ENCODE measurements at places on chromosomes 2 and 18.

GRCh38 chr2:74418312-74418711 lies 3.1 kb downstream of the C2orf81 start:
- DNase-seq = no peak

- DNase-seq = no peak
These were observed 3.0 kb upstream of the MARCHF4 start for GRCh38 chr2:216375286-216375685.

- DNase-seq = no peak
These were observed 8.4 kb downstream of the ACSL3 start for GRCh38 chr2:222869252-222869560.

DNA sequence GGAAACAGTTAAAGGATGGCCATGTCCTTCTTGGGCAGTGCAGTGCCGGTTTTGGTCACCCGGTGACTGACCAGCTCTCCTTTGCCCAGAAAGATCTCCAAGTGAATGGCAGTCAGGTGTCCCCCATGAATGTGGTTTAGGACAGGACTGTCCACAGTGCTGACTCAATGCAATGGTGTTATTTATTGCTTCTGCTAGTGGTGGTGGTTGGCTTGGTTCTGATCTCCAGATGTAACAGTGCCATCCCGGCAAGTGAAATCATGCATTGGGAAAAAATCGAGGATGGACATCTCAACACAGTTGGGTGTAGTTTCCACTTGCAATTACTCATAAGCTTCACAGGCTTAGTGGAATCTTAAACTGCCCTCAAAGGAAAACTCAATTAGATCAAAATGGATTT lies 81.9 kb downstream of the TGOLN2 start:
- DNase-seq = no peak

- no peak for DNase-seq
These were observed 159.9 kb downstream of the LOXHD1 start for GRCh38 chr18:46497129-46497528.

- DNase-seq = no peak
These were observed 563.4 kb downstream of the LRRTM4 start for GRCh38 chr2:76958749-76959148.

GRCh38 chr2:5690718-5691220 lies 1.4 kb upstream of the SOX11 start:
- peak; percentile 67 for DNase-seq

- peak; percentile 55 for DNase-seq
These were observed 74.7 kb upstream of the ETAA1 start for GRCh38 chr2:67322353-67323001.

GRCh38 chr2:24579053-24579803 lies 88.2 kb downstream of the NCOA1 start:
- no peak for DNase-seq

GRCh38 chr2:7209757-7210555 lies 292.7 kb downstream of the RNF144A start:
- peak; percentile 30 for DNase-seq

DNA sequence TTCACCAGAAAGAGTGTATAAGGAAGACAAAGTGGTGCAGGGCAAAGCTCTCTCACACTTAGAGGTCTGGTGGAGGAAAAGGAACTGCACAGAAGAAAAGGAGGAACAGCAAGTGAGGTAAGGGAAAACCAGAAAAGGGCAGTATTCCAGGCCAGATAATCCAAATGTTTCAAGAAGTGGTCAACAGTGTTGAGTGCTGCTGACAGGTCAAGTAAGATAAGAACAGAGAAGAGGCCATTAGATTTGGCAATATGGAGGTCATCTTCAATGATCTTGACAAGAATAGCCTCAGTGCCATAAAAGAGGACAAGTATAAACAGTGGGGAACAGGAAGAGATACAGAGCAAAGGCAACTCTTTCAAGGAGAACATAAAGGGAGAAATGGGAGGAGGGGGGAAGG lies 15.0 kb downstream of the ADD2 start:
- no peak for DNase-seq

GRCh38 chr18:33673689-33674088 lies 95.7 kb downstream of the ASXL3 start:
- no peak for DNase-seq

- no peak for DNase-seq
These were observed 4.1 kb downstream of the TMEM237 start for GRCh38 chr2:201639205-201639604.

- no peak for DNase-seq
These were observed 889.6 kb upstream of the LRRTM1 start for GRCh38 chr2:81194176-81194575.

DNA sequence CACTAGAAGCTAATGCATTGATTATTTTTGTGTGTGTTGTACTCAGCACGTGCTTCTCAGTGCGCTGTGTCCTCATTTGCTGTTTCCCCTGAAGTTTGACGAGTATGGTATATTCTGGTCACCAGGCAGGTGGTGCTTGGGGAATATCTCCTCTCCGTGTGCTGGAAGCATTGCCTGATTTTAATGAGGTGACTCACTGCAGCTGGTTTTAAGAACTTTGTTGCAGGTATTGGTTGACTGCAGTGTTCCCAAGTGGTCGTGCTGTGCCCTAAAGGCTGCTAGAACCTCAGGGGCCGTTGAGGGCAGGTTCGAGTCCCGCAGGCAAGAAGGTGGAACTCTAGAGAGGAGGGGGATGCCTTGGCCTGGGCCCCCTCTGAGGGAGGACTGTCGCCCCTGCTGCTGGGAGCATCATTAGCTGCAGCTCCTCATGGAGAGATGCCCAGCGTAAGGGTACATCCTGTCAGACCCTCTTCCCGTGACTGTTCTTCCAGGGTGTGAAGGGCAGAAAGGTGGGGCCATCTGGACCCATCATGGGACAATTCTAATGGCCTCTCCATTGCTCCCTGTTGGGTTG lies 82.6 kb downstream of the AGAP1 start:
- peak; percentile 16 for DNase-seq

Measured in NCI-H345 (cell line).